ENCODE measurements at places on chromosomes 6 and 20. TPM values are rescaled to one million over a fixed set of nuclear protein-coding genes. Genes with fewer than 3 reads are reported as not detected.

Gene PTCHD4
- 1.8 TPM for polyA plus RNA-seq

Gene TMEM151B
- 0.88 TPM for polyA plus RNA-seq

Gene VIP
- polyA plus RNA-seq: 1.6 TPM

Gene EDN1
- polyA plus RNA-seq: 3.8 TPM

Gene TCF21
- polyA plus RNA-seq: 202 TPM

Gene MYO6
- 118 TPM for polyA plus RNA-seq
